ENCODE measurements at places on chromosomes 2 and 18.

- no peak for DNase-seq
Observed at GRCh38 chr2:201452922-201453643, 1.5 kb downstream of the STRADB start.

DNA sequence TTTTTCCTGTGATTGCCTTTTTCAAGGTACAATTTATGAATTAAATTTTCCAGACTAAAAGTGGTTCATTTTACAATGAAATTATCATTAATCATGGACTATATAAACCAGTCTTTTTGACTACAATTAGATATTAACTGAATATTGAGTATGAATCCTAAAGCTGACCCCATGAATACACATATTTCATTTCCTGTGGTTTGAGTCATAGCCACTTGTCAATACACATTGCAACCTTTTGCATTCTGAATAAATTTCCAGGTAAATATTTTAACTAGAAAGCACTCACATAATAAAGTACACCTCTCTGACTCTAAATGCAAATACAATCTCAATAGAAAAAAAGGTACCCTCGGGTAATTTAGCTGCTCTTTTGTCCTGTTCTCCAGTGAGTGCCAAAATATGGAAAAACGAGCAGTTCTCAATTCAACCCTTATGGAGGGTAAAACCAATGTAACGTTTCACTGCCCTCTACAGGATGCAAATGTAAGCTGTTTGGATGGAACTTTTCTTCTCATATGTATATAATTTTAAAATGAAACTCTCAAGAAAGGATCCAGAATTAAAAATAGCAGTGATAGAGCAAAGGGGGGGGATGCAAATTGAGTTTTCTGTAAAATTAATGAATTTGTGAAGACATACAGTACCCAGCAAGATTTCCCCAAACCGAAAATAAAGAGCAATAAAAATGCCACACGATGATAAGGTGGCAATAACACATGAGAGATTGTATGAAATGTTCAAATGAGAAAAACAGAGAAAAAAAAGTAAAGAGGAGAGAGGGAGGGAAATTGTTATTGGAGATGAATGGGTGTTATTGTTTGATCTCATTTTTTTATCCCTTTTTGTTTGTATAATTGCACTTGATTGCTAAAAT is 1795.7 kb upstream of the PIK3C3 start:
- no peak for DNase-seq

DNA sequence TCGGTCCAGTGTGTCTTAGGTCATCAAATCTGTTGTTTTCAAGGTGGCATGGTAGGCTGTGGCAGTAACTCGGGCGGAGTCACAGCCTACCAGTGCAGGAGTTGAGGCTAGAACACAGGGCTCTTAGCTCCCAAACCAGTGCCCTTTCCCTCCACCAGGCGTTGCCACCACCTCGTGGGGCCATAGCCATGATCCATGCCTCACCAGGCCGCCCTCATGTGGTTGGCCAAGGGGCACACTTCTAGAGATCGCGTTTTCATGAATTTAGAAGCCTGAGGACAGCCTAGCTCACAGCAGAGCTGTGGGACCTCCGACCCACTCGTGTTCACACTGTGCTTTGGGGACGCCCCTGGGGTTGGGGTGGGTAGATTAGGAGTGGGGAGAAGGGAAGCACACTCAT is 10.6 kb downstream of the SEC11C start:
- DNase-seq, result no peak

DNA sequence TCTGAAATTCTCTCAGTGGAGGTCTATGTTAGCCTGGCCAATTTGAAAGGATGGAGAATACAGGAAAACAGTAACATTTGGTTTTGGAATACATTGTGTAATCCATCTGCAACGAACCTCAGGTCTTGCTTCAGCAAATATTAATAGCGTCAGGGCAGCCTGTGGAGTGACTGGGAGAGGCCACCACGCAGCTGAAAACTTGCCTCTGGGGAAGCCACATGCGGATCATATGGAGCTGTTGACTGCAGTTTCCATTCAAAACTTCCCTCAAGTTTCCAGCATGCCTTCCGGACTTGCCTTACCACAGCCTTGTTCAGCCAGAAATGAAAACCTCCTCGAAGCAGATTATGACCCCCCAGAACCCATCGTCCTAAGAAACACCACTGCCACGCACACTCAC is 25.7 kb downstream of the BCL11A start:
- no peak for DNase-seq

- no peak for DNase-seq
Observed at GRCh38 chr2:201969241-201969937, 64.3 kb upstream of the FZD7 start.

- no peak for DNase-seq
Observed at GRCh38 chr2:73257021-73257420, 22.9 kb downstream of the CCT7 start.

GRCh38 chr2:23541503-23542229 is 156.7 kb downstream of the KLHL29 start:
- no peak for DNase-seq

- DNase-seq, result no peak
Observed at GRCh38 chr2:160300203-160300602, 100.1 kb upstream of the ITGB6 start.

DNA sequence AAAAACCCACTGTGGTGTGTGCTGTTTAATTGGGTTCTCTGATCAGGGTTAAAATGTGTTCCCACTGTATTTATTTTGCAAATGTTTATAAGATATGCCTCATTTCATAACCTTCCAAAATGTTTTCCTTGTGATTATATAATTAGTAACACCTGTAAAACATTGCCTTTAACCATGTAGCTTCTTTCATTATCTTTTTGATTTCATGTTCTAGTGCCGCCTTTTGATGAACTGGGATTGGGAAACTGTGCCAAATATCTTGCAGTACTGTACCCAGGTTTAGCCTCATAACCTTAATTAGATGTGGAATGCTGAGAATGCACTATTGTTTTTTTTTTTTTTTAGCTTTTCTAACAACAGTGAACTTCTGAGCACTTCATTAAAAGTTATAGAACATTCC is 96.9 kb downstream of the TANC1 start:
- no peak for DNase-seq

- no peak for DNase-seq
Observed at GRCh38 chr2:25266399-25266798, 75.3 kb downstream of the DNMT3A start.

- no peak for DNase-seq
Observed at GRCh38 chr18:23149570-23149969, 14.3 kb downstream of the CABLES1 start.

DNA sequence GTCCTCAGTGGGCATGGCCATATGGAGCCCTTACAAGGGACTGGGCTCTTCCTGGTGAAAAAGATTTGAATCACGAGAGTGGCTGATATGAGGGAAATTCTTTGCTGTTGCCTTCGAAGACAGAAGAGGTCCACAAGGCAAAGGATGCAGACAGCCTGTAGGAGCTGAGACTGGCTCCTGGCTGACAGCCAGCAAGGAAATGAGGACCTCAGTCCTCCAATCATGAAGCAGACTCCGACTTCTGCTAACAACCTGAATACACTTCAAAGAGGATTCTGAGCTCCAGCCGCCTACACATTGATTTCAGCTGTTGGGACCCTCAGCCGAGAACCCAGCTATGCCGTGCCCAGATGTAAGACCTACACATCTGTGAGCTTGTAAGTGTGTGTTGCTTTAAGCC is 3.0 kb upstream of the ST8SIA5 start:
- no peak for DNase-seq

GRCh38 chr2:234649951-234650350 is 153.1 kb upstream of the ARL4C start:
- DNase-seq, result no peak

DNA sequence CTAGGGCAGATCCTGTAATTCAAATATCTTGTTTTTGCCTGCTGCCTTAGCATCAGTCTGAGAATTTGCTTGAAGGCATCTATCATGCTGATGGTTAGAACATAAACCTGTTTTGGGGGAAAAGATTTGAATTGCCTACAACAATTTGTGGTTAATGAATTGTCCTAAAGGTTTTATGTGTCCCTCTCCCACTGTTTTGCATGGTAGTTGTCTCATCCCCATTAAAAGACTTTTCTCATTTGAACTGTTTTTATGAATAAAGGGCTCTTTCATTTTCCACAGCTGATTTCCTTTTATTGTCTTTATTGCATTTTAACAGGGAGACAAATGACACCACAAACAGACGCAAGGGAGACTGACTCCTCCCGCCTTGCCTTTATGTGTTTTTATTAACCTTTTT is 275.6 kb downstream of the PIK3C3 start:
- DNase-seq, result no peak

DNA sequence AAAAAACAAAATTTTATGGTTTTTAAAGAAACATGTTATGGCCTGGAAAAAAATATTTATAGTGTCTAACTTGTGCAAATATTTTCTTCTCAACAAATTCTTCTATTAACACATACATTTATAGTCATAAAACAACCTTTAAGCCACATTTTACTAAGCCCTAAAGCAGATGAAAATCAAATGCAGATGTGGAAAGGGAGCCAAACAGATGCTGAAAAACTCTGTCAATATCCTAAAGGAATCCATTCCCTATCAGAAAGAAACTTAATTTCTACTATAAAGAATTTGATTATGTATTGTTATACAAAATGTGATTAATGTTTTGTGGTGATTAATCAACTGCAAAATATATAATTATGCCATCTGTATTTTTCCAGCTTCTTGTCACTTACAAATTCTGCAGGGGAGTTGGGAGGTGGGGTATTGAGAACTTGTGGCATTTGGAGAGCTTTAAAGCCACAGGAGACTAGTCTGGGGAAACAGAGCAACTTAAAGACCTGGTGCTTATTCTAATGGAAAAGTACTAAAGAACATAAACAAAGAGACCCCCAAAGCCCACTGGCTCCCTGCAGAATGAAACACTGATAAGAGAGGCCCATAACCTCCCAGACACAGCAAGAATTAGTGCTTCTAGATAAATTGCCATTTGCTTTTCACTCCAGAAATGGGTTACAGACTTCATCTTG is 1721.0 kb upstream of the PIK3C3 start:
- no peak for DNase-seq

GRCh38 chr2:10438688-10439087 is 9.4 kb downstream of the ODC1 start:
- DNase-seq, result no peak

- no peak for DNase-seq
Observed at GRCh38 chr2:240447331-240447730, 11.9 kb downstream of the GPC1 start.

DNA sequence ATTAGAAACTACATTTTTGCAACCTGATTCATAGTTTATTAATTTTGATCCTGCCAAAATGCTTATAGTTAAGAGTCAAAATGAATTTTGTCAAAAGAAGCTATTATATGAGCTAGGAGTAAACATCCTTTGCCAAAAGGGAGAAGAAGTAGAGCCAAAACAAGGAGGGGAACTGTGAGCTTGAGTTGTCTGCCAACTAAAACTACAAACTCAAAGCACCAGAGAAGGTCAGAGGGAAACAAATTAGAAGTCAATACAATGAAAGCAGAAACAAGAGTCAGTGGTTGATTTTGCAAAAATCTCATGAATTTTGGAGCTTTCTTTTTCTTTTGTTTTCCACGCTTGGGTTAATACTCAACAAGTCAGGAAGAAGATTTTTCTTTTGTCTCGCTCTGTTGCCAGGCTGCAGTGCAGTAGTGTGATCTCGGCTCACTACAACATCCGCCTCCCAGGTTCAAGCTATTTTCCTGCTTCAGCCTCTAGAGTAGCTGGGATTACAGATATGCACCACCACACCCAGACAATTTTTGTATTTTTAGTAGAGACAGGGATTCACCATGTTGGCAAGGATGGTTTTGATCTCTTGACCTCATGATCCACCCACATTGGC is 508.5 kb downstream of the RIT2 start:
- DNase-seq, result no peak

GRCh38 chr2:65054749-65055421 is 1.3 kb upstream of the CEP68 start:
- DNase-seq, result no peak

DNA sequence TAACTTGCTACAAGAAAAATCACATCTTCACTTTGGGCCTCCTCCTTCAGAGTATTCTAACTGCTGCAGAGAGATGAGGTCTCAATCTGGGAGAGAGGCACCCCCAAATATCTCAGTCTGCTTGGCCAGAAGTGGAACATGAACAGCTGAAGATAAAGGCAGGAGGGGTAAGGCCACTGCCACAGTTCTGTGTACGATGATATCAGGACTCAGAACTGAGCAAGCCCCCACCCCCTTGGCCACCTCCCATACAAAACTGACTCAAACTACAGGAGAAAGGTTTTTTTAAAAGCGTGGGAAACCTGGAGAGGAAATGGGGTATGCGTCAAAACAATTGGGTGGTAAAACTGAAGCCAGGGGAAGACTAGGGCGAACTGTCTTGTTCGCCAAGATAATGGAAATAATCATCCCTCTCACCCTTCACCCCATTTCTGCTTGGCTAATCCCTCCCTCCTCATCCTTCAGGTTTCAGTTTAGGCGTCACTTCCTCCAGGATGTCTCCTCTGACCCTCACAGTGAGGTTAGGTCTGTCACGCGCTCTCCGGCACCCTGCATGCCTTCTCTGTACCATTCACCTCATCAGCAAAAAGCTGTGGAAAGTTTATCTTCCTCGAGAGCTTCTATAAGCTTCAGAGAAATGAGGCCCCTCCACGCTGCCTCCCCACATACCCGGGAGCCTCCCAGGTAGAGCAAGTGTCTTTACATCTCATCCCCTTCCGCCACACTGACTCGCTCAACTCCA is 64.4 kb downstream of the SFXN5 start:
- DNase-seq, result no peak

- DNase-seq, result no peak
Observed at GRCh38 chr18:46439037-46439436, 218.0 kb downstream of the LOXHD1 start.

GRCh38 chr18:44796429-44797428 is 116.0 kb downstream of the SETBP1 start:
- DNase-seq, result no peak

GRCh38 chr2:196278491-196278911 is 107.1 kb upstream of the STK17B start:
- DNase-seq, result no peak

GRCh38 chr2:98530114-98530513 is 78.2 kb downstream of the COA5 start:
- no peak for DNase-seq

- no peak for DNase-seq
Observed at GRCh38 chr18:41842886-41843285, 112.1 kb upstream of the PIK3C3 start.

DNA sequence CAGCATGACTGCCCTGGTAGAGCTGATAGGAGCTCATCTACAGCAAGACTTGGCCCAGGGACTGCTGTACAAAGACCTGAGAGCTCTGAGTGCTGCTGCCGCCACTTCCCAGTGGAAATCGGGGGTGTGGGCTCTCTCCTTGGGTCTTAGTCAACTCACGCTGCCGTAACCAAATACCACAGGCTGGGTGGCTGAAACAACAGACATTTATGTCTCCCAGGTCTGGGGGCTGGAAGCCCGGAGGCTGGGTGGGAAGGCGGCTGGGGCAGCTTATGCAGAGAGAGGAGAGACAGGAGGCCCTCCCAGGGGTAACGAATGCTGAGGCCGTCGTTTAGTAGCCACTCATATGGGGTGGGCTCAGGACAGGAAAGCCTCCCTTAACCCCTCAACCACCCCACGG is 15.4 kb upstream of the MAL start:
- no peak for DNase-seq

GRCh38 chr18:56825321-56825720 is 174.2 kb downstream of the WDR7 start:
- no peak for DNase-seq

Measured in stimulated activated CD4-positive, alpha-beta T cell treated with anti-CD3 and anti-CD28 coated beads, TNF-alpha, amount 100 ng/mL, for 4 hours (primary cell).